ENCODE measurements at places on chromosomes 4 and X.

DNA sequence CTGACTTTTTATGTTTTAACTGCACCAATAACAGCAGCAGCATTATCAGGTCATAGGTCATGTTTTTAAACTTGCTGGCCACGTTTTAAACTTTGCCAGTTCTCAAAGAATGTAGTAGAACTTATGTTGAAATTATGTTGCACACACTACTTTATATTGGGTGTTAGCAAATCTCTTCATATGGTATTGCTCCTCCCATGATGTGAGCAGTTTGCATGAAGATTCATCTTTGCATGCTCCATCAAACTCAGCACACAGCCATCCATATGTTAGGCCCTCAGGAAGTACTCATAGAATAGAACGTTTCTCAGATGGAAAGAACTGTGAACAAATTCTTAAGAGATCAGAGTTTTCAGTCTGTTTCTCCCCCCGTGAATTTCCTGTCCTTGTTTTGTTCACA is 128.6 kb upstream of the MAP9 start:
- no peak for DNase-seq

GRCh38 chr4:147542229-147542990 is 61.5 kb downstream of the EDNRA start:
- DNase-seq, result no peak

- no peak for DNase-seq
Observed at GRCh38 chrX:19370061-19370460, 26.3 kb downstream of the PDHA1 start.

GRCh38 chr4:34108391-34108790 is 2135.9 kb downstream of the ARAP2 start:
- no peak for DNase-seq

DNA sequence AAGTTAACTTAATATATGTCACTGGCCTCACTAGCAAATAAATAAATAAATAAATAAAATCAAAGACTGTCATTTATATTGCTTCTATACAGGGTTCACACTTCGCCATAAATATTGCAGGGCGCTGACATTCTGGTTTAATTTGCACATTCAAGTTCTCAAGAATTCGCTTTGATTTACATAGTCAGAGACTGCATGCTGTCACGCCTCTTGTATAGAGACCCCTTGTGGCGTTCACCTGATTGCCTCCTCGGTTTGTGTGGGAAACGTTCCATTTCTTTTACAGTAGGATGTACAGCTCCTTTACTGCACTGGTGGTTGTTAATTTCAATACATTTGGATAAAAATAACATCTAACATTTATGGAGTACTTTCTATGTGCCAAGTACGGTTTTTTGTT is 71.3 kb upstream of the ADGRG2 start:
- no peak for DNase-seq

GRCh38 chr4:61220556-61220955 is 20.4 kb downstream of the ADGRL3 start:
- no peak for DNase-seq
